Renal cortex interstitium (tissue), 15 donors: ENCODE measurements at places on chromosomes 2 and 18. TPM values are rescaled to one million over a fixed set of nuclear protein-coding genes. Genes with fewer than 3 reads are reported as not detected.

Gene MBD2
- polyA plus RNA-seq, result 102 TPM

Gene RESP18
- not detected for polyA plus RNA-seq

Gene ATP6V1C2
- polyA plus RNA-seq, result 5.1 TPM

Gene RETSAT
- polyA plus RNA-seq, result 22.7 TPM

- DNase-seq, result peak; percentile 55
These were observed 639.8 kb downstream of the TMEM182 start for GRCh38 chr2:103401621-103402020.

- DNase-seq, result no peak
These were observed 559 bp downstream of the TMEM37 start for GRCh38 chr2:119431976-119432850.
